CD4-positive, alpha-beta T cell treated with Interleukin-12 subunit alpha and Interleukin-12 subunit beta, for 1 hour (primary cell): ENCODE measurements at places on chromosomes 7 and 10.

- no peak for DNase-seq
Measured at GRCh38 chr7:52507546-52508255, 527.7 kb upstream of the POM121L12 start.

GRCh38 chr7:80159802-80160201, 25.2 kb downstream of the GNAI1 start:
- no peak for DNase-seq

GRCh38 chr10:89702121-89702480, 711 bp downstream of the KIF20B start:
- DNase-seq: peak; percentile 20

- DNase-seq: no peak
Measured at GRCh38 chr7:148962440-148962822, 65.9 kb downstream of the PDIA4 start.

- no peak for DNase-seq
Measured at GRCh38 chr7:1555046-1555812, 776 bp downstream of the TMEM184A start.
